ENCODE measurements at places on chromosomes 2 and 18.

GRCh38 chr2:240642806-240643092, 17.5 kb downstream of the GPR35 start:
- H3K4me3 ChIP-seq: no peak overlapping the region
- no peak for DNase-seq
- no peak overlapping the region for H3K27ac ChIP-seq
- H3K27me3 ChIP-seq: no peaks in the 10 kb centered on the region
- no peaks in the 10 kb centered on the region for H3K36me3 ChIP-seq

GRCh38 chr2:164896634-164897355, 55.2 kb upstream of the COBLL1 start:
- DNase-seq: no peak
- no peaks in the 10 kb centered on the region for H3K36me3 ChIP-seq
- no peak overlapping the region for H3K4me3 ChIP-seq
- H3K4me1 ChIP-seq: peaks cover 7% of the 10 kb centered on the region

DNA sequence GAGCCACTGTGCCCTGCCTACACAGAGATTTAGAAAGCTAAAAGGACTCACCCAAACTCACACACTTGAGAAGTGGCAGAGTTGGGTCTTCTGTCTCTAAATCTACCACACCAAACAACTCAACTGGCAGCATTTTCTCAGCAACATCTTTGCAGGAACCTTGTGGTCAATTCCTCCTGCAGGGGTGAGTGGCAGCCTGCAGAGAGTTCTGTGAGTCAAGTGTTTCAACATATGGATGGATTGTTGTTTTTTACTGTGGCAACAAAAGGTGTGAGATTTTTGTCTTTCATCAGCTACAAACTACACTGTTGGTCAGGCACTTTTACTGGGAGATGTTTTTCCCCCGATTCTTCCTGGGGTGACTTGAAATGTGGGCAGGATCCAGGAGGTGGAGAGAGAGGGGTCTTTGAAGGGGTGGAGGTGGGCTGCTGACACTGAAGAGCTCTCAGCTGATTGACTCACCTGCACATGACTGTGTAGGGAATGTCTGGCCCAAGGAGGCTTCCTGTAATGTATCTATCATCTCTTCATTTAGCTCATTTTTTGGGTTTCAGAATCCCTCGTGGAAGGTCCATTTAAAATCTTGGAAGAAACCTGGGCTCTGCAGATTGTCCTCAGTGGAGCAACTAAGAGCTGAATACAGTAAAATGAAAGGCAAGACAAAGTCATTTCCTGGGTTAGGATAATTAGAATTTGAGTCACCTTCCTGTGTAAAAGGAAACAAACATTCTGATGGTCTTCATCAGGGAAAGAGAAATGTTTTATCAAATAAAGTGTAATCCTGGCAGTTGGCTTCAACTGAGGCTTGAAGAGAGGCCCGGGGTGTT, 98.6 kb downstream of the MSH2 start:
- H3K4me3 ChIP-seq: no peak overlapping the region
- no peak for DNase-seq
- H3K4me1 ChIP-seq: no peaks in the 10 kb centered on the region
- no peak overlapping the region for H3K27ac ChIP-seq
- H3K27me3 ChIP-seq: no peaks in the 10 kb centered on the region
- H3K36me3 ChIP-seq: no peaks in the 10 kb centered on the region

DNA sequence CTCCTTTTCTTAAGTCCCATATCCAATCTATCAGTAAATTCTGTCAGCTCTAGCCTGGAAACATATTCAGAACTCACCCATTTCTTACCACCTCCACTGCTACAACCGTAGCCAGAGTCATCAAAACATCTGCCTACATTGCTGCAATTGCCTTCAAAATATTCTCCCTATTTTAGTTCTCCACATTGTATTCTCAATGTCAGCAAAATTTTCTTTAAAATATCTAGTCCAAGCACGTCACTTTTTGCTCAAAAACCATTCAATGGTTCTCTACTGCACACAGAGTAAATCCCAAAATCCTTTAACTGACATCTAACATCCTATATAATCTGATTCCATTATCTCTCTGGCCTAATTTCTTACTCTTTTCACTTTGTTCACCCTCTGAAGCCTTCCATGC, 68.5 kb upstream of the ERBB4 start:
- H3K4me1 ChIP-seq: no peaks in the 10 kb centered on the region
- no peak overlapping the region for H3K27ac ChIP-seq
- DNase-seq: no peak
- no peaks in the 10 kb centered on the region for H3K27me3 ChIP-seq
- H3K36me3 ChIP-seq: no peaks in the 10 kb centered on the region

DNA sequence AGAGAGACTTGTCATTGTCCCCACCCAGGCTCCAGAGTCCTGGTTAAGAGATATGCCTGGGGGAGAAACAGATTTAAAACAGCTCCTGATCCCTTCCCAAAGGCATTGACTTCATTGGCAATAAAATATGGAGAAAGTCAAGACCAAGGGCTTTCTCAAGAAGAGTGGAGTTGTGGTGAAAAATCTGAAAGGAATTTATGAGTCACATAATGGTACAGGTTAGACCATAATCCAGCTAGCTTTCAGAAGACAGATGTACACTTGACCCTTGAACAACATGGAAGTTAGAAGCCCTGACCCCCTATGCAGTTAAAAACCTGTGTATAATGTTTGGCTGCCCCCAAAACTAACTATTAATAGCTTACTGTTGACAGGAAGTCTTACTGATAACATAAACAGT, 599.1 kb upstream of the SOX11 start:
- no peaks in the 10 kb centered on the region for H3K36me3 ChIP-seq
- no peaks in the 10 kb centered on the region for H3K27me3 ChIP-seq
- no peak overlapping the region for H3K27ac ChIP-seq
- DNase-seq: no peak
- no peaks in the 10 kb centered on the region for H3K4me1 ChIP-seq

- no peaks in the 10 kb centered on the region for H3K36me3 ChIP-seq
- DNase-seq: peak; percentile 44
- H3K27me3 ChIP-seq: no peaks in the 10 kb centered on the region
- peak within 1 kb of the TSS; percentile 74 for H3K4me3 ChIP-seq
- peak within 1 kb of the TSS; percentile 88 for H3K27ac ChIP-seq
- H3K4me1 ChIP-seq: no peaks in the 10 kb centered on the region
Observed at GRCh38 chr2:29114946-29115609, at the start of gene CLIP4. CLIP4 (plus strand) TSS chr2:29115415; CDS start chr2:29121389, 5,974 bp downstream.

DNA sequence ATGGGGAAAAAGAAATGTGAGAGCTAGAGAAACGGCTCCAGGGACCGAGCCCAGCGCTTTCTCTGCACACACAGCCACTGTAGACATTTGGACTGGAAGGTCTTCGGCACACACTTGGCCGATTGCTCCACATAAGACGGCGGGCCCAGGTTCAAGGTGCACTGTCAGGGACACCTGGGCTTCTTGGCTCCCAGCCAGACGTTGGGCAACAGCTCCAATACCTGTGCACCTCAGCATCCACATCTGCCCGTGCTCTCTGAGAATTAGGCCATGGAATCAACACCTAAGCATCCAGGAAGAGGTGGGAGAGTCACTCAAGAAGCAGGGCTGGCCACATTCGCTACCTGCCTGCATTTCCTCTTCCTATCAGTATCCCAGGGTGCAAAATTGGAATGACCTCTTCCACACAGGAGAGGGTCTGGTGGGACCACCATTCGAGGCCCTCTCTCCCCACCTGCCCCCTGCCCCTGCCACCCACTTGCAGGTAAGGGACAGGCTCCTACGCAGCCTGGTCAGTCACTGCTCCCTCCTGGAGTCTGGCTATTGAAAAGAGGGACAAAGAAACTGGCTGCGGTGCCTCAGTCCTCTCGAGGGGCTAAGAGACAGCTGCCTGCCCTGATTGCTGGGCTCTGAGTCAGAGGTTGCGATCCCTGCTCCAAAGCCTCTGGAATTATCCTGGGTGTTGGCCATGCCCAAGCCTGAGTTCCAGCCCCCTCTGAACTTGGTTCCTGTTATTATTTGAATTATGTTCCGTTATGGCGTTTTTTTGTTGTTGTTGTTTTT, 40.1 kb upstream of the TAF1B start:
- H3K4me1 ChIP-seq: peaks cover 8% of the 10 kb centered on the region
- no peak overlapping the region for H3K27ac ChIP-seq
- H3K4me3 ChIP-seq: no peak overlapping the region
- DNase-seq: peak; percentile 89
- H3K36me3 ChIP-seq: no peaks in the 10 kb centered on the region

DNA sequence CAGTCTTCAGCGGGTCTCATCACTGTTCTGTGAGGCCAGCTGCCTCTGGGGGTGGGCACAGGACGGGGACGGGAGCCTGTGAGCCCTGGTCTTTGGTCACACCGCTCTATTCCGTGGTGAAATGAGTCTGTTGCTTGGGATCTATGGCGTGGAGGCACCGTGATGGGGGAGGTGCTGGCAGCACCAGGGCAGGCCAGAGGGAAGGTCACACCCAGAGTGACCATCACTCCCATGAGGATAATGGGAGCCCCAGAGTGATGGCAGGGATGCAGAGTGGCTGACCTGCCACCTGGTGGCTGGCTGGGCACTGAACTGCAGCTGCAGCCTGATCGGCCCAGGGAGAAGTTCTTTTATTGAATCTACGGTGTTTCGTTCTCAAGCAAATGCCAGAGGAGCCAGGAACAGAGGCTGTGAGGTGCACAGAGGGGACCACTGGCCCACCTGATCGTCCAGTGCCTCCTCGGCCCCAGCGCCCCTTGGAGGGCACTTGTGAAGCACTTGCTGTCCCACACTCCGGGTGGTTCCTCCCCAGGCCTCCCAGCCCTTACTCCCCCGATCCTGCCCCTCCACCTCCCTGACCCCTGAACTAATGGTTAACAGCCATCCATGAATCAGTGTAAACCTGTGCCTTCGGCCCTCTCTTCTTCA, 17.9 kb downstream of the KCNIP3 start:
- DNase-seq: peak; percentile 42
- no peak overlapping the region for H3K27ac ChIP-seq
- no peak overlapping the region for H3K4me3 ChIP-seq
- no peaks in the 10 kb centered on the region for H3K36me3 ChIP-seq
- no peaks in the 10 kb centered on the region for H3K4me1 ChIP-seq

- H3K4me3 ChIP-seq: no peak overlapping the region
- no peak for DNase-seq
- H3K4me1 ChIP-seq: no peaks in the 10 kb centered on the region
- no peaks in the 10 kb centered on the region for H3K36me3 ChIP-seq
Observed at GRCh38 chr2:168278424-168278888, 31.1 kb upstream of the STK39 start.

DNA sequence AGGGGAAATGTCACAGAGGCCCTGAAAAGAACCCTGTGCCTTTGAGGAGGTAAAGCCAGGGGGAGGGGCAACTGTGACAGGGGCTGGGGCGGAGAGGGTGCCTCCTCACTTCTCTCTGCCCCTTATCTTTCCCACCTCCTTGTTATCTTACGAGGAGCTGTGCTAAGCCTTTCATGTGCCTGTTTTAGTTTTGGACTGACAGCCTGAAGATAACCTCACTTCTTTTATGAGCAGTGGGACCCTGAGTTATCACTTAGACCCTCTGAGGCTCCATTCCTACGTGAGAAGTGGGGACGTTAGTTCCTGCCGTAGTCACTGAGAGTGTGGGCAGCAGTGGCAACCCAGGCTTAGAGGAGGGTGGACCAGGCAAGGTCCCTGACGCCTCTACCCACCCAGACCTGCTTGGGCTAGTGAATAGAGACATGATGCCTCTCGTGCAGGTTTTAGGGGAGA, 39.5 kb upstream of the LBH start:
- DNase-seq: no peak
- H3K27ac ChIP-seq: no peak overlapping the region
- H3K27me3 ChIP-seq: no peaks in the 10 kb centered on the region

- H3K36me3 ChIP-seq: no peaks in the 10 kb centered on the region
- peak; percentile 91 for DNase-seq
- peak within 1 kb of the TSS; percentile 51 for H3K4me3 ChIP-seq
- peak within 1 kb of the TSS; percentile 60 for H3K27ac ChIP-seq
- peaks cover 22% of the 10 kb centered on the region for H3K4me1 ChIP-seq
Observed at GRCh38 chr2:197310271-197310985, at the start of gene ANKRD44. ANKRD44 (minus strand) TSS chr2:197310780; CDS start chr2:197310604, 176 bp downstream.

GRCh38 chr2:105746177-105747080, 1.7 kb downstream of the NCK2 start:
- no peaks in the 10 kb centered on the region for H3K4me1 ChIP-seq
- peak; percentile 85 for DNase-seq
- H3K36me3 ChIP-seq: no peaks in the 10 kb centered on the region
- peak overlapping the region; percentile 86 for H3K4me3 ChIP-seq

DNA sequence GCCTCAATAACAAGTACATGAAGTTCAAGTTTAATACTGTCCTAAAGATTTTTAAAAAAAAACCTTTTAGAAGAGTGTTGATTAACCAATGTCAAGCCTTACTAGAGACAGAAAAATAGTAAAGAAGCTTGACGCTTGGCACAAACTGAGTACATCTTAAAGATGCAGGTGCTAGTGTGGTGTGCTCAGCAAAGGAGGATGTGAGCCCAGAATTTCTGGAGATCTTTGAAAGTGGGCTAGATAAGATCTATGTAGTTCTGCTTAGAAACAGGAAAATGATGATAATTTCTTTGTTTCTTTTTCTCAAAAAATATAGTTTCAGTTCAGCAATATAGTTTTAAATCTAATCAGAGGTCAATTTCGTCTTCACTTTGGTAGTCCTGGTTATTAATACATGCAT, 118.3 kb upstream of the KLHL14 start:
- no peak overlapping the region for H3K4me3 ChIP-seq
- H3K36me3 ChIP-seq: no peaks in the 10 kb centered on the region
- H3K27ac ChIP-seq: no peak overlapping the region
- H3K4me1 ChIP-seq: no peaks in the 10 kb centered on the region
- no peaks in the 10 kb centered on the region for H3K27me3 ChIP-seq
- no peak for DNase-seq

DNA sequence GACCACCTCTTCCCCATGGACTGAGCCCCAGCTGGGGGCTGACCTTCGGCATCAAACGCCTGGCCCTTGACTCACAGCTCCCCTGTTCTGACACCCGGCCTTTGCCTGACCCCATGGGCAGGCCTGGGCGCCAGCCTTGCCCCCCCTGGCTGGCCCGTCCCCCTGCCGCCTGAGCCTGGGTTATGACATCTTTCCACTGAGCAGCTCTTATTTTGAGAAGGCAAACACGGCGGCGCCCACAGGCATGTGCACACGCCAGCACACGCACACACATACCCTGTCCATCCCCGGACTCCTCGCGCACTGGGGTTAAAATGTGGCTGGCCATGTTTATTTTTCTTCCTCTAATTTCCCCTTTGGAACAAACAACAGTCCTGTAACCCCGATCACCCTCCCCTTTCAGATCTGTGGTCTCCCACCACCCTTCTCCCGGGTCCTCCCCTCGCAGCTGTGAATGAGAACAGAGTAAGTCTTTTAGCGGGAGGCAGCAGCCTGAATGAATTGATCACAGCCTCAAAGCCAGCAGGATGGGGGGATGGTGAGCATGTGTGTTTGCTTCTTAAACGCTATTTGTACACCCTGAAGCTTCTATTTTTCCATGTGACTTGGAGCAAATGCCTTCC, 11.8 kb upstream of the ATOH8 start:
- DNase-seq: no peak
- H3K27ac ChIP-seq: peak overlapping the region; percentile 52
- H3K4me1 ChIP-seq: peaks cover 19% of the 10 kb centered on the region
- H3K4me3 ChIP-seq: no peak overlapping the region
- no peaks in the 10 kb centered on the region for H3K27me3 ChIP-seq

- H3K4me1 ChIP-seq: no peaks in the 10 kb centered on the region
- H3K4me3 ChIP-seq: no peak overlapping the region
- H3K36me3 ChIP-seq: no peaks in the 10 kb centered on the region
Observed at GRCh38 chr2:95695613-95696012, 103.8 kb downstream of the TRIM43 start.

Measured in pancreas (tissue), 10 donors.